Activated effector memory CD4-positive, alpha-beta T cell treated with Interleukin-2 at 50 U/mL for 16 hours (primary cell): ENCODE measurements at places on chromosomes 12 and 14.

- no peak for DNase-seq
Observed at GRCh38 chr14:104341532-104342434, 203.4 kb downstream of the KIF26A start.

DNA sequence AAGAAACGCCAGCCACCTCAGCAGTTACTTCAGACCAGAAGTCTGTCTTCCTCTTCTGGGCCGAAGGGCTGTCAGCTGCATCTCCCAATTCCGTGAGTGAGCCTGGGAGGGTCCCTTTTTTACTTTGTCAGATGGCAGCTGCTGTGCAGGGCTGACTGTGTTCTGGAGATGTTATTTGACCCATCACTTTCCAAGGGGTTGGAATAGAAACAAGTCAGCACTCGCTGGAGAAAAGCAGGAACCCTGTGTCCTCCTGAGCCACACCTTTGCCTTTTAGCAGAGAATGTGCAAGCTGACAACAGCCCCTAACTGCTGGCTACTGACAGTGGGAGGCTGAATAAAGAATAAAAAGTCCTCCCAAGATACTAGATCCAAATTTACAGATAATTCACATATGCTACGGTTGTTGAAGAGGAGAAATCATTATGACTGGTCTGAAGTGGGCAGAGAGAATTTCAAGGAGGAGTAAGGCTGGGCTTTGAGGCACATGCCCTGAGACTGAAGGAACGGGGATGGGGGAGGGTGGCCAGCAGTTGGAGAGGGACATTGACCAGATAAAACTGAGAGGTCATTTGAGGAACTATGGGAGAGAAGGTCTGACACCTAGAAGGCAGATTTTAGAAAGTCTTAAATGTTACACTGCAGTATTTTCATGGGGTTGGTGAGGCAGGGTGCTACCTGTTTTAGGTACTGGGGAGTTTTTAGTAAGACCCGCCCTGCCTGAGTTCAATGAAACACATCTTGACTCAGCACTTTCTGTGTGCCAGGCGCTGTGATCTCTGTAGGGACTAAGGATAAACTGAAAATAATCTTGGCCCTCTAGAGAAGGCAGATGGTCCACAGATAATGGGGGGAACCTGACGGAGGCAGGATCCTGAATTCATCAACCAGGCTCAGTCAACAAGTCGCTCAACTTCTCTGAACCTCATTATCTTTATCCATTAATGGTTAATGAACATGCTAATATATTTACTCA lies 27.4 kb downstream of the FAM234B start:
- DNase-seq, result no peak

DNA sequence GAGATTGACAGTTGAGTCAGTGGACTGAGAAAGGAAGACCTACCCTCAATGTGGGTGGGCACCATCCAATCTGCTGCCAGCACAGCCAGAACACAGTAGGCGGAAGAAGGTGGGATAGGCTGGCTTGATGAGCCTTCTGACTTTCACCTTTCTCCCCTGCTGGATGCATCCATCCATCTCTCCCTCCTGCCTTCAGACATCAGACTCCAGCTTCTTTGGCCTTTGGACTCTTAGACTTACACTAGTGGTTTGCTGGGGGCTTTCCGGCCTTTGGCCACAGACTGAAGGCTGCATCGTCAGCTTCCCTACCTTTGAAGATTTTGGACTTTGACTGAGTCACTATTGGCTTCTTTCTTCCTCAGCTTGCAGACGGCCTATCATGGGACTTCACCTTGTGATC lies 456.5 kb upstream of the MIS18BP1 start:
- DNase-seq, result no peak

DNA sequence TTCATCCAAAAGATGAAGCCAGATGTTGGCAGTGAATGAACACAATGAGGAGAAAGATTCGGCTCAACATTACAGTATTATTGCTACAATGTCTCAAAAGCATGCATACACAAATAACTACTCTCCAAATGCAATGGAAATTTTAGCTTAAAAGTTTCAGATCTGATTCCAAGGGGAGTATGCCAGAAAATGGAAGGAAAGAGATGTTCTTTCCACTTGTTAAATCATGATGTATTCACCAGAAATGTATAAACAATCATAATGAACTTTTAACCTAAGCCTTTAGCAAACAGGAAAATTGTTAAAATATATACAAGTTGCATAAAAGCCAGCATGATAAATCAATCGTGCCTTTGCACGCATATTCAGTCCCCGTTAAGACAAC lies 62.1 kb downstream of the SH2B3 start:
- no peak for DNase-seq

- no peak for DNase-seq
Observed at GRCh38 chr14:58367296-58367695, 28.4 kb upstream of the TOMM20L start.

DNA sequence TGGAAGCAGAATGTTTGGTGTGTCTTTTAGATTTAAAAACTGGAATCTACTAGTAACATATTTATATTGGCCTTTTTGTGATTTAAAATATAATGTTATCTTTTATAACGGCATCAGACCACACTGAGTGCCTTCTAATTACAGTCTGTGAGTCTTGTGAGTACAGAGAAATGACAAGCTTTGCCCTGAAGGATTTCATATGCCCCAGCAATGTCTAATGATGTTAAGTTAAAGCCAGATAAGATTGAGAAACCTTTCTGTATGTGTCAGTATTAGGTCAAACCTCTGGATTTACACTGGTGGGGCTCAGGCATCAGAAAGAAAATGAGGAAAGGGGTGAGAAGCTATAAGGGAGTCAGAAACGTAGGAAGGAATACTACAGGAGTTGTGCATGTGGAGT lies 25.2 kb downstream of the PLEKHA5 start:
- DNase-seq, result no peak

DNA sequence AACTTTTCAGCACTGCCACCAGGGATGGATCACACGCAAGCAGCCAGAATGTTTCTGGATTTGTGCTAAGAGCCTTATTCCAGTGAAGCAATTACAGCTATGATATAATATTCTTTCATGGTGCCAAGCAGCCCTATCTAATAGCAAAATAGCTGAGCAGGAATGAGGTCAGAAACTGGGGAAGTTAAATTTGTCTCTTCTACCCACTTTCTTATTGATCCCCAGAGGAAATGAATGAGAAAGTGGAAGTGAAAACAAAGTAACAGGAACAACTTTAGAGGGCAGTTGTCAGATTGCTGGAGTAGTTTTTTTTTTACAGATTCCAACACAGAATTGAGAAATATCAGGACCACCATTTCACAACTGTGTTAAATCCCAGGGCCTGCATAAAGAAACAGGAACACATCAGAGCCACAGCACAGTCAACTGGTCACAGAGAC lies 44.8 kb downstream of the GCH1 start:
- DNase-seq, result no peak

GRCh38 chr14:28757786-28758185 lies 8.8 kb upstream of the FOXG1 start:
- no peak for DNase-seq

DNA sequence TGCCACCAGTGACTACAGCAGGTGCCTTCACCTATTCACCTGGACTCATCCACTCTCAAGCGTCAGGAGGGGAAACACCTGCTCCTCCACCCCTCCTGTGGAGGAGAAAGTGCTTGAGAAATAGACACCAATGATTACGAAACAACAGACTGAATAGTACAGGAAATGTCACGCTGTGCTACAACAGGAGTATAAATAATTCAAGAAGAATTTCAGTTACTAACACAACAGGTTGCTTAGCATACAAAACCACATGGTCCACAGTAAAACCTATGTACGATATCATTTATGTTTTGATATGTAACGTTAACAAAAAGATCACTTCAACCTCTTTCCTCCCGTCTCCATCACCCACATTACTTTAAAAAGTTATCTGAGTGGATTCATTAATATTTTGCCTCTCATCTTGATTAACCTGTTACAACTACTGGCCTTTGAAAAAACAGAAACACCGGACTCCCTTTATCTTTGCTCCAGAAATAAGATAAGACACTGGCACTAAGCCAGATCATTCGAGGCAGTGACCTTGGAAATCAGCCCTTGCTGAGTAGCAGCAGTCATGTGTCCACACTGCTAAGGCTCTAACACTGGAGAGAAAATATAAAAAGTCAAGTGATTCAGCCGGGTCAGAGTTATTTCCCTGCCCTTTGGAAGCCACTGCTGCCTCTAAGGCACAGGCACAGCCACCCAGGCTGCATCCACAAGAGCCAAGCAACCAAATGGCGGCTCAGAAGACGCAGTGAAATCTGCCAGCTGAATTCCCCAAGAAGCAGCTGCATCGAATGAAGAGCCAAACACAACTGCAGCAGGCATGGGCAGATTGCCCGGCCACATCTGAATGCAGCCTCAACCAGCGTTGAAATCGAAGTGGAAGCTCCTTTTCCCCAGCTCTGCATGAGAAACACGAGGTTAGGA lies 40.9 kb downstream of the NT5DC3 start:
- no peak for DNase-seq
